ENCODE measurements at places on chromosomes 3 and 15.

DNA sequence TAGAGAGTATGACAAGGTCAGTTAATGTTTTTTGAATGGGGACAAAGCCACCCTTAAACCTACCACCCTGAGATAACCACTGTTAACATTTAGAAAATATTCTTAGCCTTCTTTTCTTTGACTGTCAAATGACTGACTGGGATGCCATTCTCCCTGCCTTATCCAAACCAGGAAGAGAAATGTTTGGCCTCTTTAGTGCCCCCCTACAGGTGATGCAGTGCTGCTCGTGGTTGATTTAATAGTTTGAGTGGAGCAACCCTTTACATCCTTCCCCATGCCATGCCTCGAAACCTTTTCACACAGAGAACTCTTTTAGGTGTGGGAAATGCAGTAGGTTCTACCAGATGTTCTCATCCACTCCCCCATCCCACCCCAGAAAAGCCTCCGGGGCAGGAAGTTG lies 38.7 kb upstream of the UMPS start:
- DNase-seq, result no peak

GRCh38 chr15:81480645-81481053 lies 106.6 kb upstream of the TMC3 start:
- DNase-seq, result peak; percentile 75

- peak; percentile 89 for DNase-seq
Observed at GRCh38 chr3:129249284-129250065, at the start of gene COPG1. TSS of gene COPG1 (plus strand) at chr3:129249606. CDS start at chr3:129249710, 104 bp downstream.

- DNase-seq, result no peak
Observed at GRCh38 chr15:56082263-56082761, 88.9 kb upstream of the NEDD4 start.

DNA sequence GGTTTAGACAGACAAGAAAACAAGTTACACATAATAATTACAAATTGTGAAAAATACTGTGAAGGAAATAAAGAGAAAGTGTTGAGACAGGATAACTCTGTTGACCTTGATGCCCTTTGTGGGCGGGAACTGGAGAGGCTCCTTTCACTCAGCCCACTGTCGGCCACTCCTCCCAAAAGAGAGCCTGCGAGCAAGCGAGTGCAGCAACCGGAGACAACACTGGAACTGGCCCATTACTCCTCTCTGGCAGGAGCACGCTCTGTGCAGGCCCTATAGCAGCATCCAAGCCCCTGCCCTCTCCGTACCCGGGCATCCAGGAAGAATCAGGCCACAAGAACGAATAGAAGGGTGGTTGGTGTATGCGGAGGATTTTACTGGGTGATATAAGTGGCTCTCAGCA lies 16.2 kb upstream of the DUT start:
- DNase-seq, result no peak

DNA sequence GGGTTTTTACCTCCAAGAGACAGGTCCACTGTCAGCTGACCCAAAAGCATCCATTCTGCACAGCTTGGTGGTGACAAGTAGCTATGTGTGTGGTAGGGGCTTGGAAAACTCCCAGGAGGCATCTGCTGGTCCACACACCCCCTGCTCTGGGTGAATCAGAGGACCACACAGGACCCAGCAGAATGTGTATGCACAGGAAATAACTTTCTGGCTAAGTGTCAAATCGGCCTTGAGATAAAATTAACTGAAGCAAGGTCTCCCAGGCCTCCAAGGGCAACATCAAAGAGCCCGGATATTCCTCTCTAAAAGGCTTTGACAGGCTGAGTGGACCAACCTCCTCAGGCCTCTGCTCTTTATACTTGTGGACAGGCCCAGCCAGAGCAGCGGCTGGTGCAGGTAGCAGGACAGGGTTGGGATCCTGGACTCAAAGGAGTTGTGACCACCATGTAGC lies 66.5 kb downstream of the CTNNB1 start:
- DNase-seq, result peak; percentile 80

GRCh38 chr3:39005295-39005694 lies 46.4 kb downstream of the SCN11A start:
- DNase-seq, result no peak

DNA sequence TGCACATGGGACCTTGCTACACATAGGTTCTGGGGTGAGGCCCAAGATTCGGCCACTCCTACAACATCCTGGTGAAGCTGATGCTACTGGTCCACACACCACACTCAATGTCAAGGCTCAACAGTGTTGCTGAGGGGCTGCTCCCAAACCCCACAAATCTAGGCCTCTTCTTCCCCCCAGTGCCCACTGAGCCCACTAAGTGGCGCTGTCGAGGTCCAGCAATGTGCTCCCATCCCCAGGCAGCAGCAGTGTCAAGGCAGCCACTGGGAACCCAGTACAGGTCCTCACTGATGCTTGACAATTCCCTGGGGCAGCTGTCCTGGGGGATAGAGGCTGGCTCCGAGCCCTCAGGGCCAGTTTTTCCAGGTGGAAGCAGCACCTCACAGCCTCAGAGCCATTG lies 21.5 kb downstream of the SCN5A start:
- DNase-seq, result no peak

DNA sequence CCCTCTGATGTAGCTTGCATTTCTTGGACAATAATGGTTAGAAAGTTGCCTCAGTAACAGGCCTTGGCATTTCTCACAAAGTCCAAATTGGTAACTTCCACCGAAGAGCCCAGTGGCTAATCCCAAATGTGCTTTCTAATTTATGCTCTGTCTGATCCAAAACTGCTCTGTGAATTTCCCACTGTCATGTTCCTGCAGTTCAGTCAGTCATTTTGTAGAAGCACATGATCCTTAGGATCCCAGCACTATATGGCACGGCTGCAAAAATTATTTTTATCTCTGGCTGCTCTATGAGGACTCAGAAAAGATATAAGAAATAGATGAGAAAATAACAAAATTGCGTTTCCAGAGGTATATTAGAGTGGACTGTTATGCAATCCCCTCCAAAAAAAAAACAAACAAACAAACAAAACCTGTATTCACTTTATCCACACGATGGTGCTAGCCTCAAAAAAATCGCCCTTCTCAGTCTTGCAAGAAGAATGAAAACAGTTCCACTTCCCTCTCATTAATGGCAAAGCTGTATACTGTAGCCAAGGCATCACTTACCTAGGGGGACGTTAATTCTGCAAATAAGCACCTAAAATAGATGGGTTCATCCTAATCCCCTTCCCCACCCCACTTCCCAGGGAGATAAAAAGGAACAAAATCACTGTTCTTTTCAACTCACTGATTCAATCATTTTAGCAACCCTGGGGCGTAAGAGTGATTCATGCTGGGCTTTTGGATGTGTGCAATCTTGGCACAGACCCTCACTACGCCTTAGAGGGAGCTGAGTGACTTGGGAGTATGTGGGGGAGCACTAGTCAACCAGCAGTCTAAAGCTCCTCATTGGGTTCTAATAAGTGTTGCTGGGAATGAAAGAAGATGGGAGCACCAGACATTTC lies 61.3 kb downstream of the TMCO5A start:
- DNase-seq, result peak; percentile 85

DNA sequence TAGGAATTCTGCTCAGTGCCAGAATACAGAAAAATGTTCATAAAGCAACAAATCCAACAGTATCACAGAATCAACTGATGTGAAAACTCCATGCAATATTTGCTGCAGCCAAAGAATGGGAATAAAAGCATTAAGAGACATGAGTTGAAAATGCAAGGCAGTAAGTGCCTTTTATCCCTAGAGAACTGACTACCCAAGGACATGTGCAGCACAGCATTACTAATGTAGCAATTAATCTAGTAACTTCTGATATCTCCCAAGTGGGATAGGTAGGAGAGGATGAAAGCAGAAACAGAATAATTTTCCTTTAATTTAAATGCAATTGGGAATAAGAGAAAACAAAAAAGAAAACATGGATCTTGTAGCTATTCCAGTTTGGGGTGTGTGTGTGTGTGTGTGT lies 497.5 kb upstream of the CBLB start:
- no peak for DNase-seq

GRCh38 chr15:72591361-72591760 lies 63.1 kb upstream of the GOLGA6B start:
- DNase-seq, result no peak

DNA sequence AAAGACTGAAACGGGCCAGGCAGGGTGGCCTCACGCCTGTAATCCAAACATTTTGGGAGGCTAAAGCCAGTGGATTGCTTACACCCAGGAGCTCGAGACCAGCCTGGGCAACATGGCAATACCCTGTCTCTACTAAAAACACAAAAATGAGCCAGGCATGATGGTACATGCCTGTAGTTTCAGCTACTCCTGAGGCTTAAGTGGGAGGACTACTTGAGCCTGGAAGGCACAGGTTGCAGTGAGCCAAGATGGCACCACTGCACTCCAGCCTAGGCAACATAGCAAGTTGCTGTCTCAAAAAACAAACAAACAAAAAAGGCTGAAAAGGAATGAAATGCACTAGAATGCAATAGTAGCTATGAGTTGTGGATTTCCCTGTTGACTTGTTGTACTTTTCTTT lies 94.7 kb downstream of the STAG1 start:
- DNase-seq, result no peak

- DNase-seq, result peak; percentile 94
Observed at GRCh38 chr15:62928242-62928999, 114.1 kb upstream of the TPM1 start.

DNA sequence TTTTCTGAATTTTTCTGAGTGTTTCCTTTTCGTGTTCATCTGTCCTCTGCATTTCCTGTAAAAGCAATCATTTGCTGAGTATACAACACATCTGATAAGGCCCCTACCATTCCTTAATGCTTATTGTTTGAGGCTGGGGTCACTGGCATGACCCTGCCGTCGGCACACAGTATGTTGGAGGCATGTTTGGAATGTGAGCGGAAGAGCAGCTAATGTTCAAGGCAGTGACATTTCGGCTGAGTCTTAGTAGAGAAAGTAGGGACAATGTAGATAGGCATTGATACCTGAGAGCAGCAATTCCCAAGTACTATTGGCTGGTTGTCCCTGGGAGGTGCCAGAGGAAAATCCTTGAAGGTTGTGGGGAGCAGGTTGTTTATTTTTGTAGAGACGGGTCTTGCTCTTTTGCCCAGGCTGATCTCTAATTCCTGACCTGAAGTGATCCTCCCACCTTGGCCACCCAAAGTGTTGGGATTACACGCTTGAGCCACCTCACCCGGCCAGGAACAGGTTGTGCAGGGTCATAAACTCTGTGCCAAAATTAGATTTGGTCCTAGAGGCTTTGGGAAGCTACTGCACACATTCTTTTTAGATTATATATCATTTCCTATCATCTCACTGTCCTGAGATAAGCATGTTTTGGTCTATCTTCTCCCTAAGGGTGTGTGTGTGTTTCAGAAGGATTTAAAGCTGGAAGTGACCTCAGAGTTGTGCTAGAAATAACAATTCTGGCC lies 13.5 kb downstream of the PTPN23 start:
- peak; percentile 54 for DNase-seq

DNA sequence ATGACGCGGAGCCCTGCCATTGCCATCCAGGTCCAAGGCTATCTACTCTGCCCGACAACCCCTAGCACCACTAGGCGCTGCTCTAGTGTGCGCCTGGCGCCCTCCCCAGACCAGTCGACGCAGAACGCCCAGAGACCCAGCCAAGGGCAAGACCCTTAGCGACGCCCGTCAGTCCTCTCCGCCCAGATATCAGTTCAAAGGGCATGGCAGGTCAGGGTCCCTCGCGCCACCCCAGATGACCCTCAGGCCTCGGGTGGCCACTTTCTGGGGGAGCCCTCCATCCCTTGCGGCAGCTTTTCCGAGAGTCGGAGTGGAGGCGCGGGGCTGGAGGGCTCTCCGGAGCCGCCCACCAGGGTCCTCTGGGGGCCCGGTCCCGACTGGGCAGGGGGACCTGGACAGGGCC lies 371 bp upstream of the CLSTN2 start:
- DNase-seq, result peak; percentile 4

DNA sequence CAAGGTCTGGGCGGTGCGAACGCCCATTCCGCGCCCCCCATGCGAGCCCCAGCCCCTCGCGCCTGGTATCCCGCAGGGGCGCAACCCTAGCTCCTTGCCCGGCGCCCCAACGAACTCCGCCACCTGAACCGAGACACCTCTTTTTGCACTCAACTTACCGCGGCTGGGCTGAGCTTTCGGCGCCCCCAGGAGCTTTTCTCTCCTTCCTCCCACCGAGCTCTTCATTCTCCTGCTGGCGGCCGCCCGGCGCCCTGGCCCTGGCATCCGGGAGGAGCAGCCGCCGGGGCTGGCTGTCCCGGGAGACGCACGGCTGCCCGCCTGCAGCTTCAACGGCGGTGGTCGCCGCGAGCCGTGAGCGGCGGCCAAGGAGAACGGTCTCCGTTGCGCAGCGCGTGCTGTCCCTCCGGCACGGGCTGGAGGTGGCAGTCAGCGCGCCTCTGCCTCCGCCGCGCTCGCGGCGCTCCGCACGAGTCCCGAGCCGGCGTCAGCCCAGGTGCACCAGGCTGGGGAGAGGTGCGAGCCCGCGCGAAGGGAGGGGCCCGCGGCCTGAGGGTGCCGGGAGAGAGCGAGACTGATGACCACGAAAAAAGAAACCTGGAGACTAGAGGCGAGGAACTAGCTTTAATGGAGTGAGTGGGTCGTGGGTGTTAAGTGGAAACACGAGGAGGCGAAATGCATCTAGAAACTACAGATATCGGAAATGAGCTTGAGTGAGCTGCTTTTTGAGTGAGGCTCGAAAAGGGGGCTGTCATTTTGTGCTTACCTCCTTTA lies 621.5 kb upstream of the ZNF385D start:
- DNase-seq, result no peak

GRCh38 chr3:28556195-28556594 lies 207.6 kb upstream of the AZI2 start:
- DNase-seq, result no peak

DNA sequence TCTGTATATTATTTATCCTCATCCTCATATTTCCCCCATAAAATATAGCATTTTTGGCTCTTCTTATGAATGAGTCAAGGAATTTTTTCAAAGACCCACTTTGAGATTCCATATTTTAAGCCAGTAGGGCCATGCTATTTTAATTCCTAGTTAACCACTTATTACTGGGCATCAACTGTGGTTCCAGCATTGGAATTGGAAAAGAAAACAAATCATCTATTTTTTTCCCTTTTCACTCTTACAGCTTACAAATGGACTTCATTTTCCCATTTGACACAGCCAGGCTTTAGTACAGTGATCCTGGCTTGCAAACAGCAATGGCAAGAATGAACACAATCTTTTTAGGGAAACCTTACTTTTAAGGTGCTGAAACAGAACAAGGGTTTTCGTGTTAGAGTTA lies 19.4 kb upstream of the PLCL2 start:
- peak; percentile 10 for DNase-seq

GRCh38 chr3:160331127-160331937 lies 67.7 kb downstream of the IFT80 start:
- DNase-seq, result peak; percentile 86

Data from cardiac fibroblast (primary cell).